ENCODE measurements at places on chromosomes 13 and 19.

- DNase-seq, result no peak
Observed at GRCh38 chr19:42626181-42626580, 31.5 kb upstream of the CEACAM8 start.

GRCh38 chr19:15404780-15405211, 14.0 kb downstream of the AKAP8L start:
- DNase-seq, result no peak

- no peak for DNase-seq
Observed at GRCh38 chr13:102399791-102400674, 1.8 kb downstream of the FGF14 start.

GRCh38 chr19:16860118-16860517, 28.7 kb upstream of the F2RL3 start:
- DNase-seq, result no peak

DNA sequence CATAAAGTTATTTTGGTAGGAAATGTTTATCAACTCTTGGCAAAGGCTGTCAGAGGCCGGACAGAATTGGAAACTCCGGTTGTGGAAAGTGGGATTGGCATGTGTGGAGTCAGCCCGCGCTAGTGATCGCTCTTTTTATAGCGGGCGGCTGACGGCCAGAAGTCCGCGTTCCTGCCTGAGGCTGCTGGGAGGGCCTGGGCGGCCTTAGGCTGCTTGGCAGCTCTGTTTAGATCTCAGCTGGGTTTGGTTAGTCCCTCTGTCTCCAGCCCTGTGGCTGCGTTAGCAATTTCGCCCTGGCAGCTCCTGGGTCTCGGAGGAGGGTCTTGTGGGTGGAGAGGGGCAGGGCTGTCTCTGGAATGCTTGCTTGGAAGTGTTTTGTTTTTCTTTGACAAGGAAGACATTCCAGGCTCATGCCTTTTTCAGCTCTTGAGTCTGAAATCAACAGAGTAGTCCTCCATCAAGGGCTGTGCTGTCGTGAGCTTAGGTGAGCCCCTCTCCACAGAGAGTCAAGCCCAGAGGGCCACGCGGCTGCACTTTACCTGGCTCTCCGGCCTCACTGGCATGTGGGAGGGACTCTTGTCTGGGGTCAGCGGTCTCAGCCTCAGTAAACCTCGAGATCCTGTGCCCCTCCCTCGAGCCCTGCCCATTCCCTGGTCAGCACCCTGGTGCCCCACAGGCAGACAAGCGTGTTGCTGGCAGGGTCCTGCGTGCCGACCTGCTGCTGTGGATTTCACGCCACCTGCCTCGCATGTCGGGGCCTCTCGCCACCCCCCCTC, 22.5 kb downstream of the DOT1L start:
- peak; percentile 62 for DNase-seq

GRCh38 chr19:49678985-49679770, 2.1 kb downstream of the PRMT1 start:
- no peak for DNase-seq

DNA sequence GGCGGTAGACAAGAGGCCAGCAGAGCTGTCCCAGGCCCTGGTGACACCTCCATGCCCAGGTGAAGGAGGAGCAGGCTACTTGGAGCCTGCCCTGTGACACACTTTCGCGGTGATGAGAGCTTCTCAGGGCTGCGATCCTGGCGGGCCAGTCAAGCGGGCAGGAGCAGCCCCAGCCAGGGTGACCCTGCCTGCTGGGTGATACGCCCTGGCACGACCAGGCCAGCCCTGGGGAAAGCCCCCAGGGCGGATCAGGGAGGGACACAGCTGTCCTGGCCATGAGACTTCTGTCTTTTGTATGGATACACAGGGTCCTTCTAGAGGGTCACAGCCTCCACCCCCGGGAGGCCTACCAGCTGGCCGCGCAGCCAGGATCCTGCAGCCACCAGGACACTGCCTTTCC, 13.1 kb downstream of the DNM2 start:
- no peak for DNase-seq

DNA sequence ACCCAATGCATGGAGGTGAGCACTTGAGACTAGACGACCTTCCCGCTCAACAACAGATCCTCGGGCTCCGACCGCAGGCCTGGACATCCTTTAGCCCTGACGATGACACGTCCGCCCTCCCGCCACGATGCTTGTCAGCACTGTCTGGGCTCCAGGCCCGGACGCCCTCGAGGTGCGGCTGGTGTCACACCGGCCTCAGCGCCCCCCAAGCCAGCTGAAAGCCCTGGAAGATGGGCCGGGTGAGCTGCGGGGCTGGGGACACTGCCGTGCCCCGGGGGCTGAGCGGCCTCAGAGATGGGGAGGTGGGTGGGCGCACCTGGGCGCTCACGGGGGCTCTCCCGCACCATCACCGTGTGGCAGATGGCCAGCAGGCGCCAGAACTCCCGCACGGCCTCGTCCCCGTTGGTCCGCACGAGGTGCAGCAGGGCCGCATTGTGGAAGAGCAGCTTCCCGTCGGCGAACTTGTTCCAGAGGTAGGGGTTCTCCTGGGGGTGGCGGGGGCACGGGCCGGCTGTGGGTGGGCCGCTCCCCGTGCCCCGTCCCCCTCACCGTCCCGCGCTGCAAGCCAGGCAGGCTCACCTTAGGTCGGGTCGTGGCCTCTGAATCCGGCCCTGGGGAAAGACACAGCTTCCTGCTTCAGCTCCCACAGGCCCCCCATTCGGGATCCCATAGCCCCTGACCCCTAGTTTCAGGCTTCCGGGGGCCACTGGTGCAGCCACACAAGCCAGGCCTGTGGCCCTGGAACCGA, 15.5 kb downstream of the ATP8B3 start:
- DNase-seq, result no peak

- DNase-seq, result no peak
Observed at GRCh38 chr19:45322744-45323281, at the start of gene CKM. CKM (minus strand) TSS chr19:45322875; CDS start chr19:45319713, 3,162 bp downstream.

- DNase-seq, result no peak
Observed at GRCh38 chr19:12664406-12665280, 1.9 kb downstream of the MAN2B1 start.

GRCh38 chr19:18620311-18620710, 7.6 kb downstream of the TMEM59L start:
- no peak for DNase-seq

DNA sequence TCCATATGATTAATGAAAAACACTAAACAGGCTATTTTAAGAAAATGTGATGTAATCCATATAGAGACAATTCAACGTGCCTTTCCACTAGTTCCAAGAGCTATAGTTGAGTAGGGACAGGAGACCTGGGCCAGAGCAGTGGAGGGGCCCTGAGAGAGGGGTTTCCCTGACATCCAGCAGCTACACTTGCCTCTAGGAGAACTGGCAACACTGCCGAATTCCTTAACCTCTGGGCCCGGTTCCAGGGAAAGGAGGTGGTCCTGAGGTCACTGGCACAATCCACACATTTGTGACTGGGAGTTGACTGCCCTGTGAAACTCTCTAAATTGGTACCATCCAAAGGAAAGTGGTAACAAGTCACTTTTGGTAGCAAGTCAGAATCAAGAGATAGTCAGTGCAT, 264.4 kb downstream of the DCLK1 start:
- DNase-seq, result no peak

DNA sequence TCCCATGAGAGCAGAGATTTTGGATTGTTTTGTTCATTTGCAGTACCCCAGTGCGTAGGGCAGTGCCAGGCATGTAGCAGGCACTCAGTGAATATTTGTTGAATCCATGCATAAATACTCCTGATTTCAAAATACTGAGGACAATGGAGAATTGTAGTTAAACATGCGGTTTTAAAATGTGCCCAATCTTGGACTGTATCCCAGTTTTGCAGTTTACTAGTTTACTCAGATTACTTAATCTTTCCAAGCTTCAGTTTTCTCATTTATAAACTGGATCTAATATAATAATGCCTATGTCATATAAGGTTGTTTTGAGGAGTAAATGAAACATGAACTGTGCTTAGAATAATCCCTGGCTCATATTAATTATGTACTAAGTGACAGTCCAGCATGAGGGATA, 39.0 kb downstream of the RCBTB2 start:
- DNase-seq, result no peak

GRCh38 chr13:40094056-40094455, 438.6 kb downstream of the COG6 start:
- DNase-seq, result no peak

DNA sequence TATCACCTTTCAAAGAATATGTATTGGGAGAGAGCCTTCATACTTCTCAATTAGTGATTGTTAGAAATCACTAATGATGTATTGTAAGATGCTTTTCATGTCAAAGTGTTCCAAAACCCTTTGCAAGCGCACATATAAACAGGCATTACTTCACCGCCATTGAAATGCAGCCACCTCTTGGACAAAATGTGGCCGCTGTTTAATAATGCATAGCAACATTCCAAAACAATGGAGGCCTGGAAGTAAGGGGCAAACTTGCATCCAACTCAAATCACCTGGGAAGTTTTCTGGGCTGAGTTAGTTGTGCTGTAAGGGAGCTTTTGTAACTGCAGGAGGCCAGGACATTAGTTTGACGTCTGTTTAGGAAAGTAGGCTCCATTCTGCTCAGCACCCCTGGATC, 438.1 kb downstream of the FGF9 start:
- no peak for DNase-seq

DNA sequence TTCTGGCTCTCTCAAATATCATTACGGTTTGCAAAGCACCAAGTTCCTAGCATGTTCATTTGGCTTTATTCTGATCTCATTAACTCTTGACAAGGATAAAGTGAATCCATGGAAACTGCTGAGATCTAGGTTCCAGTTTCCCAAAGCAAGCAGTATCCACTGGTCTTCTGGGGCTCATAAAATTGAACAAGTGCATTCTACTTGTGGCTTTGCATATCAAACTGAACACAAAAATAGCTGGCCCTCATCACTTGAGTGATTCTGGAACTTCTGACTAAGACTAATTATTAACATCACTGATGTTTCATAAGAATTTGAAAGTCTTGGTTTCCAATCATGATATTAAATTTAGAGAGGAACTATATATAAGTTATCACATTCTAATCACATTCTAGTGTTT, 6.3 kb upstream of the KCTD12 start:
- DNase-seq, result no peak

GRCh38 chr13:106989876-106990275, 421.9 kb upstream of the ARGLU1 start:
- no peak for DNase-seq

DNA sequence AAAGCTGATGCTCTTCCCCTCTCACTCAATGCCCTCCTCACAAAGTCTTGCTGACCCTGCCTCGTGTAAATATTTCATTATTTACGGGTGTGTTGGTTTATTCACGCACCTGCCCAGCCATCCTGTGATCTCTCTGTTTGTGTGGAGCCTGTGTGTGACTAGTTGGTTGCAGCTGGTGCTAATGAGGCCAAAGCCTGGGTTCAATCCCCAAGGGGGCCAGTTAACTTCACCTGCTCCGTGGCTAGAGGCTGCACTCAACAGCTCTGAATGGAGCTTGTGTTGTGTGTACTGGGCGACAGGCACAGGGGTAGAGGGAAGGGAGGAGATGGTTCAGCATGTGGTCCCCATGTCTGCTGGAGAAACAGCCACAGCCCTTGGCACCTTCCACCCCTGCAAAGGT, 109.5 kb downstream of the DNAJC15 start:
- DNase-seq, result no peak

- no peak for DNase-seq
Observed at GRCh38 chr13:105069106-105069505, 1466.4 kb downstream of the EFNB2 start.

DNA sequence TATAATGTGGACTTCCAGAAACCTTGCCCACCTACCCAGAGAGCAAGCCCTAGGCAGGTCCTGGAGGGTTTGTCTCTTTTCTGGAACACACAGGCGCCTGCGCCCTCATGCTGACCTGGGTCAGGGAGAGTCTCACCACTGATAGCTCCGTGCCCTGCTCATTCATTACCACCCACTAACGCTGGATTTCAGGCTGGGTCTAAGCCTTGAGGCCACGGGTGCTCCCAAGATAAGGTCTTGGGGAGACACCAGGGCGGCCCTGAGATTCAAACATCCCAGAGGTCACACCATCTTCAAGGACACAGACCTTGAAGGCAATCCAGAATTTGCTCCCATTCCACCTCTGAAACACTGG, 5.1 kb downstream of the S1PR2 start:
- DNase-seq, result no peak

DNA sequence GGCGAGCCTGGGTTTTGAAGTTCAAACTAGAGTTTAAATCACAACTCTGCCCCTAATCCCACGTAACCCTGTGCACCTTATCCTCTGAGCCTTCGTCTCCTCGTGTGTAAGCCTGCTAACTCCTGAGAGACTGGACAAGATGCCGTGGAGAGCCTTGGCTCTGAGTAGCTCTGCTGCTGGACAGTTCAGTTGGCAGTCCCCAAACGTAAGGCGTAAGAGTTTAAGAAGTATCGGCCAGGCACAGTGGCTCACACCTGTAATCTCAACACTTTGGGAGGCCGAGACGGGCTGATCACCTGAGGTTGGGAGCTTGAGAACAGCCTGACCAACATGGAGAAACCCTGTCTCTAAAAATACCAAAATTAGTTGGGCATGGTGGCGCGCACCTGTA, 4.7 kb upstream of the CD79A start:
- DNase-seq, result no peak

GRCh38 chr19:34715357-34715756, 18.7 kb upstream of the ZNF181 start:
- DNase-seq, result no peak

DNA sequence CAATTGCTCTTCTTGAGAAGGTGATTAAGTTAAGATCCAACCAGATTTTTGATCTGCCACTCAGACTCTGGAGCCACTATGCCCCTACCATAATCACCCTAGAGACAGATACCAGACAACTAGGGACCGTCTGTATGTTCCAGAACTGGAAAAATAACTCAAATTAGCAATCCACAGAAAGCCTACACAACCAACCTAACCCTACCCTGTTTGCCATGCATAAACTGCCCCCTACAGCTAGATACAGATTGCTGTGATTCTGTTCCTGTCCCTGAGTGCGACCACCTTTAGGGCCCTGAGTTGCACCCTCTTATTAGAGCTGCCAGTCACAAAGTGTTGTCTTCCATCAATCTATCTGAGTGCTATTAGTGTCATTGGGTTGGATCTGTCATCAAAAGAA, 929.8 kb upstream of the SLITRK1 start:
- DNase-seq, result no peak

DNA sequence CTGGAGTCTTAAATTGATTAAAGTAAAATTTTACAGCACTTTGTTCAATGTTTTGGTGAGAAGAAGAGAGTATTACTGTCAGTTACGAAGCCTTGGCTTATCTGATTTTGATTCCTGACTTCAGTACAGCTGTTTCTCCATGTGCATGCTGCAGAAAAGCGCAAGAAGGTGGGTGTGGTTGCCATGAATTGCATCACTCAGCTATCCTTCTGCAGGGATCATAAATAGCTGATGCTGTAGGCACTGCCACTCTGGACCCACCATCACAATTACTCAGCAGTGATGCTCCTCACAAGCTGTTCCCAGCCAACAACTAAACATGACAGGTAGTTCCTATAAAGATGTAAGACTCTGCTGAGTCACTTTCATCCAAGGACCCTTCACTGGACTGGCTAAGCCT, 321.2 kb downstream of the IRS2 start:
- no peak for DNase-seq

GRCh38 chr19:9883764-9884163, 48.6 kb downstream of the PIN1 start:
- DNase-seq, result no peak

- no peak for DNase-seq
Observed at GRCh38 chr13:19927117-19927748, 31.3 kb upstream of the ZMYM2 start.

Data from smooth muscle cell of the brain vasculature (primary cell).